ENCODE measurements at places on chromosomes 2 and 18. TPM values are rescaled to one million over a fixed set of nuclear protein-coding genes. Genes with fewer than 3 reads are reported as not detected.

The VWC2L gene
- not detected for total RNA-seq

DNA sequence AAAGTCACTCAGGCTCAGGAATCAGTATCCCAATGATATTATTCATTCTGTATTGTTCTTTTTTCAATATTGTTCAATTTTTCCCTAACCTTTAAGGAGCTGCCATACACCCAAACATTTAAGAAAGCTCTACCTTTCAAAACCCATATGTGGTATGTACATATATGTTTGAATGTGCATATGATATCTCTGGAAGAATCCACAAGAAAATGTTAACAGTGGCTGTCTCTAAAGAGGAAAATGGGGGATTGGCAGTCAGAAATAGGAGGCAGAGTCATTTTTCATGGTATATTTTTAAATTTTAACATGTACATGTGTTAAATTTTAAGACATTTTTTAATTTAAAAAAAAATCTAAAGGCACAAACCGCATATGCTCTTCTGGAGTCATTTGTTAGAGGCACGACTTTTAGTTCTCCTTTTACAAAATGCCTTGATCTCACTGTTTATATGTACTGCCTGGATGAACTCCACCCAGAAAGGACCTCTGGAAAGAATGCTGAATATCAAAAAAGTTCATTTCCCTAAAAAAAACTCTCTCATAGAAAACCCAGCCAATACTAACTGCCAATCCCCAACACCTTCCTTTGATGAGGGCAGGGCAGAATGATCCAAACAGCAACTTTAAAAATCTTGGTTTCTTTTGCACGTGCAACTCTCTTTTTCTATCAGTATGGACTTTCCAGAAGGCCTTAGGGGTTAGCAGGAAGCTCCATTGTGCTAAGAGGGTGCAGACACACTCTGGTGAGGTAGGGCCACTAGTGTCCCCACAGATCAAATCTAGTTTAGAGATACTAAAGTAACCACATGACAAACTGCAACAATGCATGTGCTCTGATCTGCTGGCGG lies 23.6 kb downstream of the KCTD1 start:
- no peak for DNase-seq

DNA sequence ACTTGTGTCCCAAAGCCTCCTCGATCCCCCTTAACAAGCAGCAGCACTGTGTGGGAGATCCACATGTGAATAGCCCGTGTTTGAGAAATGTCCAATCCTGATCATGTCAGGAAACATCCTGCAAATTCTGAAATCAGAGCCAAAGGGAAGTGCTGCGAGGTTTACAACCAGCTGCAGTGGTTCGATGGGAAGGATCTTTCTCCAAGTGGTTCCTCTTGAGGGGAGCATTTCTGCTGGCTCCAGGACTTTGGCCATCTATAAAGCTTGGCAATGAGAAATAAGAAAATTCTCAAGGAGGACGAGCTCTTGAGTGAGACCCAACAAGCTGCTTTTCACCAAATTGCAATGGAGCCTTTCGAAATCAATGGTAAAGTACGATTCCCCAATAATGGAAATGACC lies at the start of gene MARCO:
TSS of gene MARCO (plus strand) at position 164 of the 400 bp plus-strand sequence. CDS start at position 271, 107 bp downstream.
- DNase-seq = no peak

GRCh38 chr2:19312949-19313348 lies 45.5 kb downstream of the OSR1 start:
- DNase-seq = no peak

DNA sequence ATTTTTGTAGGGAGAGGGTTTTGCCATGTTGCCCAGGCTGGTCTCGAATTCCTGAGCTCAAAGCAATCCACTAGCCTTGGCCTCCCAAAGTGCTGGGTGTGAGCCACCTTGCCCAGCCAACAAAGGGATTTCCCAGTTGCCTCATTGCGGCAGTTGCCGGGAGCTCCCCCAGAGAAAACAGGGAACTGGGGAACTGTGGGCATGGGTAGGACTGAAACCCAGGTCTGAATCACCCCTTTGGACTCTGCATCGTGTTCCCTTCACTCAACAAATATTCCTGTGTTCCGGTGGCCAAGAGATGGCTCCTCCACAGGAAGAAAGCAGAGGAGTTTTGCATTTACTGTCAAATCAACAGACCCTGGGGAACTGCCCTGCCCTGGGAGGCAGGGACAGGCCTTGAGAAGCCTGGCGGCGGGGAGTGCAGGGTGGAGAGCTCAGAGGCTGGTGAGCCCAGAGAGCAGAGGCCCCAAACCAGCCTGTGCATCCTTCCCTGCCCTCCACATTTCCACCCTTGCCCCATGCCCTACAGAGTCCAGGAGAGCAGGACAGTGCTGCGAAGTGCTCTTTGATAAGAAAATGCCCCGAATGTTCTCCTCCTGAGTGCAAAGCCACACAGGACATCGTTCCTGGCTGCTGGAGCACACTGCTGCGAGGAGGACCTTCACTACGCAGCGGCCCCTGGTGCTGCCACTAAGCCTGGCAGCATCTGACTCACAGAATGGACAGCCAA lies 24.9 kb downstream of the MYO7B start:
- DNase-seq = no peak

DNA sequence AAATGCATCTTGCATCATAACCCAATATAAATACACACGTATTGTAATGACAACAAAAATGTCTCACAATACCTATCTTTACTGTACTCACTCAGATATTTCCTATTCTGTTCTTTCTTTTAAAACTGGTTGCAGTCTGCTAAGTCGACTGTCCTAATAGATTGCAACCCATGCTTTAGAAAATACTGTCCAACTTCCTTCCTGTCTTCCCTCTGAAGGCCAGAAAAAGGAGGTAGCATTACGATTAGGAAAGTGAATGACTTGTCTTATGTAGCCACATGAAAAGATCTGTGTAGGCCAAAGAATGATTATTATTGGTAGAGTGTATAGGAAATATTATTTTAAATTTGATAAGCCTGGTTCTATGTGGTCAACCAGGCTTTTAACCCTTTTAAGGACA lies 134.1 kb downstream of the FAM210A start:
- no peak for DNase-seq

The TSHZ1 gene
- 15.6 TPM for total RNA-seq

DNA sequence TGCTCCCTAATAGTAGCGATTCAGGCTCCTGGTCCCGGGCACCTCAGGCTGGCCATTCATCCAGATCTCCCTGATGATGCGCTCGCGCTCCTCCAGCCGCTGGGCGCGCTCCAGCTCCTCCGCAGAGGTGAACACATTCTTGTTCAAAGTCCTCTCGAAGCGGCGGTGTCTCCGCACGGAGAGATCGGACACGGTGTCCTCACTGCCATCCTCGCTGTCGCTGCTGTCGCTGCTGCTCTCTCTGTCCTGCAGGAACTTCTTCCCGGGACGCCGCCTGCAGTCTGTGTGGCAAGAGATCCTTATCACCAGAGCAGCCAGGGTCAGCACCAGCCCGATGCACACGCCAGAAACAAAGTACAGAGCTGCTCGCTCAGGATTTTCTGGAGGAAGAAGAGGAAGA lies 67.5 kb downstream of the EVA1A start:
- no peak for DNase-seq

GRCh38 chr2:47073217-47073616 lies 81.9 kb downstream of the STPG4 start:
- no peak for DNase-seq

DNA sequence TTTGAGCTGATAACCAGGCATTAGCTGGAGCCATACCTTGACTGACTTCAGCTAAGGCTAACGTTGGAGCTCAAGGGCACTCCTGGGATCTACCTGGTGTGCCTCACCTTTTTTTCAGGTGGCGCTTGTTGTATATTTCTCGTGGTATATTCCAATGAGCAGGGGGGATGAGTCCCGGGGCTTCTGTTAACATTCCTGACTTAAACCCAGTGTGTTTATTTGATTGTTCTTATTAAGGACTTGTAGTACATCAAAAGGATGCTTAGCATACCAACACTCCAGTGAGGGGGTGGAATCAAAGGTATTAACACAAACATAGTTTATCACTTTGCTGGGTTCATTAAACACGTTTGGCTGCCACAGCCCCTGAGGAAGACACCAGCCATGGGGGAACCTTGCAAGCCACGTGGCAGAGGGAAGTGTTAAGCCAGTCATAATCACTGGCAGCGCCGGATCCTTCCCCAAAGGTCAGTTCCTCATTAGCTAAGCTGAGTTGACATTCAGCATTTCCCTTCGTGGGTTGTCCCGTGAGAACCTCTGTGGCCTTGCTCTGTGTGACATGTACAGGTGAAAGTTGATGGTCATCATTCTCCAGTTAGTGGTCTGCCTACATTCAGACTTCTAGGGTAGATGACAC lies 119.5 kb upstream of the MCFD2 start:
- DNase-seq = peak; percentile 47

The NTSR2 gene
- 2.1 TPM for total RNA-seq

GRCh38 chr2:28393114-28393836 lies 617 bp downstream of the FOSL2 start:
- DNase-seq = peak; percentile 48

- DNase-seq = no peak
Measured at GRCh38 chr2:217859926-217860325, 142.9 kb downstream of the TNS1 start.

- DNase-seq = no peak
Measured at GRCh38 chr2:112973156-112973555, 4.7 kb upstream of the IL36G start.

The DBI gene
- 73.7 TPM for total RNA-seq

GRCh38 chr2:128008074-128008672 lies 19.7 kb downstream of the SAP130 start:
- no peak for DNase-seq
